ENCODE measurements at places on chromosomes 3 and 15.

DNA sequence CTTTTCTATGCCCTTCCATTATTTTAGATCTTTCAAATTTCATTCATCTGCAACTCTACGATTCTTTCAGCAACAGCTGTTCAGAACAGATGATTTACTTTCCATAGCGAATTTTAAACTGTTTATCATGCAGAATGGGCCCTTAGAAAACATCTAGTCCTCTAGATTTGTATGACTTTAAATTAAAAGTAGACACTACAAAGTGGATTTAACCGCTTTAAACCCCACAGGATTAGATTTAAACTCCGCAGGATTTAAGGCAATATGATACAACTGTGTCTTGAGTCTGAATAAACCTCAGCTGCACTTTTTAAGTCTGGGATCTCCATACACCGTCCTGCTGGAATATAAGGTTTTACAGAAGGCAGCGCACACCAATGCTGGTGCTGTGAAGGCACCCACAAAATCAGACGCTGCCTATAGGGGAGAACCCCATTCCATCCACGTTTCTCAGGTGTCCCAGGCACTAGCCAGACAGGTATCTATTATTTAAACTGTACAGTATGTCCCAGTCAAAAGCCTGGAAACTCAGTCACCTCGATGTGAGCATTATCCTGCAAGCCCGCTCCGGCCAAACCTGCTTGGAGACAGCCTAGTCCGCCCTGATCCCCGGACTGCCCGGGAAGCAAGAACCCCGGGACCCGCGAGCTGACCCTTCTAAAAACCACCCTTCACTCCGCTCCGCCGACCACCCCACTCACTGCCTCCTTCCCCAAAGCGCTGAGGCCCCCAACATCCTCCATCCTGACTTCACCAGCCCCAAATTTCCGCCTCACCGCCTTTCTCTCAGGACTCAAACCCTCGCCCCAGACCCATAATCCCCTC is 768 bp downstream of the ANO10 start:
- DNase-seq: no peak

GRCh38 chr15:101709466-101709865 is 14.8 kb downstream of the TARS3 start:
- no peak for DNase-seq

- no peak for DNase-seq
These were observed 67.6 kb downstream of the TIGIT start for GRCh38 chr3:114361391-114361790.

DNA sequence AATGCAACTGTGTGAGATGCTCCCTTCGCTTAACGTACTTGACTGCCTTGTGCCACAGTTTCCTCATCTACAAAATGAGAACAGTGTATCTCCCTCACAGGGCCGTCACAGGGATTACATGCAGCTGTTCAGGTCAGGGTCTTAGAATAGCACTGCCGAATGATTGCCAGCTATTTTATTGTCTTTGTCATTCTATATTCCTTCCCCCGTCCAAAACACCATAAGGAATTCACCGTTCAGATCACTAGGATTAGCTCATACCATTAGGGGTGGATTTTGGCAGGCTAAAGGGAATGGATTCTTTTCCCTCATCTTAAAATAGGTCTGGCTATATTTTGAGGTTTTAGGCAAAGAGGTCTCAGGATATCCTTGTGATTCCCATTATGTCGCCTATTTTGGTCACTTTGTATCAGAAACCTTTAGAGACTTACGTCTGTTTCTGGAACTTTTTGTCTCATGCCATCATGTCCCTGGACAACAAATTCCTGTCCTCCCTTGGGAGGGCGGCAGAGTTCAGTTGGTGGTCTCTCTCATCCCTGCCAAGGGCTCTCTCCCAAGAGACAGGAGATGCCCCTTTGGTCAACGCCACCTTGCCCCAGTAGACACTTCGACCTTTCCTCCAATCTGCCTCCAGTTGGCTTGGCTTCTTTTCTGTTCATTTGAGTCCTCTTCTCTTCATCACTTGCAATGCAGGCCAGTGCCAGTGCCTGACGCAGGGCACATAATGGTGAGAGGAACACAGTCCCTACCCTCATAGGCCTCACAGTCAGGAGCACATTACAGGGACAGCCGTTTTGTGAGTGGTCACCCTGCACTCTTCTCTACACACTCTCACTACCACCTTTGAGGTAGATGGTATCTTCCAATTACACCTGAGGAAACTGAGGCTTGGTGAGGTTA is 171.6 kb upstream of the BHLHE40 start:
- no peak for DNase-seq

GRCh38 chr15:74053517-74053916 is 28.8 kb downstream of the GOLGA6A start:
- no peak for DNase-seq

DNA sequence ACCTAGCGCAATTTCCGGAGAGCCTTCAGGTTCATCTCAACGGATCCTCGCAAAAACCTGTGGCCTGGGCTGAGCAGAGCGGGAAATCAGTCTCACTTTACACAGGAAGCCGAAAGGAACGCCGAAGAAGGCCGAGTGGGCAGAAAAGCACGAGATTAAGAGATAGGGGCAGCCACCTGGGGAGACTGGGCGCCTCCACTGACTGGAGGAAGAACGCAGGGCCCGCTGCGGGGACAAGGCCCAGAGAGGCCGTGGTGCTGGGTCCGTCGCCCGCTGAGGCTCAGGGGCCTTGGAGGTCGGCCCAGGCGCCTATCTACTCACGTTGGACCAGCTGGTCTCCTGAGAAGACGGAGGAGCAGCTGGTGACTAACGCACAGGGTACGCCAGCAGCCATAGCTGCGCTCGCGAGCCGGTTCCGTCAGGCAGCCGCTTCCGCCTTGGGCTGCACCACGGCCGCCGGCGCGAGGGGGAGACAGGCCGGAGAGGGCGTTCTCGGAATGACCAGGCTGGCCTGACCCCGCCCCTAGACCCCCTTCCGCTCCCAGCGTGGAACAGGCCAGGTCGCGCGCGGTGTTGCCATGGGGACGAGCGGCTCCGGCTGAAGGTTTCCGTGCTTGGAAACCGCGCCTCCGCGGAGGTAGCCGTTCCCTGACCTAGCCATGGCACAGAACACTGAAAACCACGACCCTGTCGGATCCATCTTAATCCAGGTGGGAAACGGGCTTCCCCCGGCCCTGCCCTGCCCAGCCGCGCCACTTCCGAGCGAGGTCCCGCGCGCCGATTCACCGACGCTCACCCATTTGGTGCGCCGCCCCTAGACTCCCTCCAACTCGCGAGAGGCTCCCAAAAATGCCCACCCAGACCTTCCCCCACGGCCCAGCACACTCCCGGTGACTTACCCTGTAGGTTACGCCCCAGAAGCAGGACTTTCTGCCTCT is at the start of the genes AAGAB and IQCH:
AAGAB (minus strand) TSS at position 424 of the 938 bp plus-strand sequence; CDS start at position 394, 30 bp downstream.
IQCH (plus strand) TSS at position 549 of the 938 bp plus-strand sequence; CDS start at position 660, 111 bp downstream.
- peak; percentile 85 for DNase-seq

DNA sequence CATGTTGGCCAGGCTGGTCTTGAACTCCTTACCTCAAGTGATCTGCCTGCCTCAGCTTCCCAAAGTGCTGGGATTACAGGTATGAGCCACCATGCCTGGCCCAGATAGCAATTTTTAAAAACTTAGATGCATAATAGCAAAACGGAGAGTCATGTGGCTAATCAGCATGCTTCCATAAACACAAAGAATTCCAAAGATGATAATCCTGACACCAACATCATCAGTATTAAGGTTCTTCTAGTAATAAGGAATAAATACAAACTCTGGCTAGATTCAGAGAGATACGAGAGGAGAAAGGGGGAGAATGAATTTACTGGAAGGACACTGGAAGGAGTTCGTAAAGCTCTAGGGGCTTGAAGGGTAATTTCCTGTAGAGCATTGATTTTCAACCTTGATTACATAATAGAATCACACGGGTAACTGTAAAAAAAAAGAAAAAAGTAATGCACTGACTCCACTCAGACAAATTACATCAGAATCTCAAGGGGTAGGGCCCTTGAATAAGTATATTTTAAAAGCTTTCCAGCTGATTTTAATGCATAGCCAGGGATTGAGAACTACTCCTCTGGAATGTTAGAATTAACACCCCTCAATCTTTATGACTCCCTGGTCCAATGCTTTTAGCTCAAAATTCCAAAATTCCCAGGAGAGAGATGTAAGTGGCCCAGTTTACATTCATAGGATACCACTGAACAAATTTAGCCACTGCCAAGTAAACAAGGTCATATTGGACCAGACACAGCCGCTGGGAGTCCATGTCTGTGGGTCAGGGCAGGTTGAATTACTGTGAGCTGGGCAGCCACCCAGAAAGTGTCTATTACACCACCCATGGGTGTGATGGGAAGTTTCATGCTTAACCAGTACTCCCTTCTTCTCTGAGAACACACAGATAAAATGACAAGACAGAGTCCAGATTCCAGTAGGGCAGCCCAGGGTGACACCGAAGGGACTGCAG is 243.9 kb downstream of the TBL1XR1 start:
- peak; percentile 95 for DNase-seq

- no peak for DNase-seq
These were observed 346.1 kb downstream of the FEZF2 start for GRCh38 chr3:62027241-62027640.

- no peak for DNase-seq
These were observed 47.2 kb upstream of the ZBTB38 start for GRCh38 chr3:141321109-141321497.

DNA sequence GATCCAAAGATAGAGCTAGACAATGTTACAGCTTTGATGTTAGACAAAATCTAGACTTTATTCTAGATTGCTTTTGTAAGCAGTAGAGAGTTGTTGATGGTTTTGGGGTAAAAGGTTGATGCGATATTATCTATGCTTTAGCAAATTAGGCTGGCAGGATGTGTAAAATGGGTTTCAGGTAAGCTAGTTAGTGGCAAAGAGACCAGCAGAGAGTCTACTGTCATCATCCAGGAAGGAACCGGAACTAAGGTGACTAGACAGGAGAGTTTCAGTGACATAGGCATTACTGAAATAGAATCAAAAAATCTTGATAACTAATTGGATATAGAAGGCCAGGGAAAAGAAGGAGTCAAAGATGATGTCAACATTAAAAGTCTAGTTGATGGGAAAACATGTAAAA is 11.1 kb downstream of the OR5K2 start:
- DNase-seq: no peak

GRCh38 chr15:41904541-41905005 is 10.7 kb upstream of the SPTBN5 start:
- no peak for DNase-seq

DNA sequence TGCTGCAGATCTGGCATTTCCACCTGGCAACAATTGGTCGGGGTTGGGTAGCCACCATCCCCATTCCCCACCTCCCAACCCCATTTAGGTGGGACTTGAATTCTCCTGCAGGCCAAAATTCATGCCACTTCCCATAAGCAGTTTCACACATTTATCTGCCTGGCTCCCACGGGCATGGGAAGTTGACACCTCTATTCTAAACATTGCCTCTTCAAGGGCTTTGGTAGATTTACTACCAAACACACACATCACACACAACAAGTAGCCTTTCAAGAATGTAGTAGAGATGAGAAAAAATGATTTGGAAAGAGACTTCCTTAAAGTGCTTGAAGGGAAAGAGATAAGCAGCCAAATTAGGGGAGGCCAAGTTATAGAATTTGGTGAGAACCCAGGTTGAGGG is 30.9 kb downstream of the ZBTB38 start:
- no peak for DNase-seq

DNA sequence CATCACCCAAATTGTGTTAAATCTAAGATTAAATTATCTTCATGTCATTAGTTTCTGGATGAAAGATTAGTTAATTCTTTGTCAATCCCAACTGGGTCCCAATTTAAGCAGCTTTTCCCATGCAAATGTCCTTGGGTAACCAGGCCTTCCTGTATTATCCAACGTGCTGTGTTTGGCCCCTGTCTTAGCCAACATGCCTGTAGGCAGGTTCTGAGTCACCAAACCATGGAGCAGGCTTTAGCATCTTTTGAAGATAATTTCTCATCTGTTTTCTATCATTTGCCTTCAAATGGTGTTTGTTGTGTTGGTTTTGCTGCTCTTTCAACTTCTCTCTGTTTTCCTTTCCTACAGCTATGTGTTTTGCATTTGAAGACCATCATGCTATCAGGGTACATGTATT is 216.2 kb downstream of the ITPR1 start:
- no peak for DNase-seq

GRCh38 chr3:49158103-49158709 is 7.9 kb downstream of the CCDC71 start:
- DNase-seq: no peak

GRCh38 chr15:31353931-31354330 is 27.3 kb downstream of the KLF13 start:
- no peak for DNase-seq

- DNase-seq: no peak
These were observed 227.5 kb downstream of the ALCAM start for GRCh38 chr3:105594219-105594618.

GRCh38 chr3:45786801-45787495 is 9.4 kb downstream of the SLC6A20 start:
- no peak for DNase-seq

- DNase-seq: no peak
These were observed at the start of gene C3orf22 for GRCh38 chr3:126558336-126559071. C3orf22 (minus strand) TSS chr3:126558932; CDS start chr3:126553390, 5,542 bp downstream.

- DNase-seq: no peak
These were observed 194.7 kb downstream of the SV2B start for GRCh38 chr15:91294795-91295194.

DNA sequence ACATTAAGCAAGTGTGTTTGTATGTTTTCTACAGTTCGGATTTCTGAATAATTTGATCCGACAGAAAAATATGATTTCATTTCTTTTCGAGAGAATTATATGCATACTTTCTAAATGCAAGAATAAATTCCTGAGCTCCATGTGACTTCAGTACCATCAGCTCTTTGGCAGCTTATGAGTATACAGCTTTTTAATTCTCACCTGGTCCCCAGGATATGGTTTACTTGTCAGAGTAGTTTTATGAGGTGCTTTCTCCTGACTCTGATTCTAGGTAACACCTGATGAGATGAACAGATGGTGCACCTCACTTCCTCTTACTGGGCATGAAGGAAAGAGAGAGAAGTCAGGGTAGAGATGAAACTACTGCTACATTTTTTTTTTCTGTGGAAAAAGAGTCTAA is 3.1 kb downstream of the HGD start:
- no peak for DNase-seq

DNA sequence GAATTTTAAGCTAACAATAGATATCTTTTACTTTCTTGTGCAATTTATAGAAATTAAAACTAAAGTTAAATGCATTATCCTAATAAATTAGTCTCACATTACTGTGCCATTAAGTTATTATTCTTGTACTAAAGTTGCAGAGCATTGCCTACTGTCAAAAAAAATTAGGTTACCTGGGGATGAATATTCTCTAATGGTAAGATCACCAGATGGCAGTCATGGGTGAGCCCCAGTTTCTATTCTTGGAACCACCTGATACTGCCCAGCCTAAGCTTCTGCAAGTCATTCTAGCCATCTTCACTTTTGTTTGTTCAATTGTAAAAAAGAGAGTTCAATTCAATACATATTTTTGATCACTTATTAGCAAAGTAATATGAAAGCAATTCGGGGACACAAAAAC is 213.2 kb downstream of the CADM2 start:
- DNase-seq: no peak

GRCh38 chr3:99023590-99024192 is 122.2 kb upstream of the DCBLD2 start:
- no peak for DNase-seq

- DNase-seq: no peak
These were observed 126.0 kb upstream of the CCNL1 start for GRCh38 chr3:157285966-157286365.
